ENCODE measurements at places on chromosomes 12 and 14.

DNA sequence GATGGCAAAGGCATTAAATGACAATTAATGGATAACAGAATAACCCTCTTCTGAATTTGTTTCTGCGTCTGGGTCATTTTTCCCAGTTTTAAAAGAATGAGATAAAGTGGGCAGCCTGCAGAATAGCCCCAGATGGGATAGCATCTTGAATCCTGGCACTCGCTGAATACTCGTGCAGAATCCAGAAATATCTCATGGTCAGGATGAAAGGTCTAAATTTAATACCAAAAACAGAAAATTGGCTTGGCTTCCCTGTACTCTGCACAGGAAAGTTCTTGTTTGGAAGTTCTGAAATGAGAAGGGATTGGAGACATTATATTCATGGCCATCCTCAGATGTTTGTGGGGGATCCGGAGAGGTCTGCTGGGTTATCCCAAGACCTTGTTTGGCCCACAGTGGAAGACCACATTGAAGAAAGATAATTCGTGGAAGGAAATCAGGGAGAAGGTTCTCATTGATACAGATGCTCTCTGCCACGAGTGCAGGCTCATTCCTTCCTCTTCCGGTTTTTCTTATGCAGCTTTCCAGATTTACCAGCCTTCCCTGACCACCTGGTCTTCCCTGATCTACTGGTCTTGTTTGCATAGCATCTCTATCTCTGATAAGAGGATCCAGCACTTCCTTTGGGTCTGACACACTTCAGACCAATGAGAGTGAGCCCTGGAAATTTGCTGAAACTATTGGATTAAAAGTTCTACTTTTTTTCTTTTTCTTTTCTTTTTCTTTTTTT lies 6.0 kb upstream of the IFT81 start:
- no peak for DNase-seq

DNA sequence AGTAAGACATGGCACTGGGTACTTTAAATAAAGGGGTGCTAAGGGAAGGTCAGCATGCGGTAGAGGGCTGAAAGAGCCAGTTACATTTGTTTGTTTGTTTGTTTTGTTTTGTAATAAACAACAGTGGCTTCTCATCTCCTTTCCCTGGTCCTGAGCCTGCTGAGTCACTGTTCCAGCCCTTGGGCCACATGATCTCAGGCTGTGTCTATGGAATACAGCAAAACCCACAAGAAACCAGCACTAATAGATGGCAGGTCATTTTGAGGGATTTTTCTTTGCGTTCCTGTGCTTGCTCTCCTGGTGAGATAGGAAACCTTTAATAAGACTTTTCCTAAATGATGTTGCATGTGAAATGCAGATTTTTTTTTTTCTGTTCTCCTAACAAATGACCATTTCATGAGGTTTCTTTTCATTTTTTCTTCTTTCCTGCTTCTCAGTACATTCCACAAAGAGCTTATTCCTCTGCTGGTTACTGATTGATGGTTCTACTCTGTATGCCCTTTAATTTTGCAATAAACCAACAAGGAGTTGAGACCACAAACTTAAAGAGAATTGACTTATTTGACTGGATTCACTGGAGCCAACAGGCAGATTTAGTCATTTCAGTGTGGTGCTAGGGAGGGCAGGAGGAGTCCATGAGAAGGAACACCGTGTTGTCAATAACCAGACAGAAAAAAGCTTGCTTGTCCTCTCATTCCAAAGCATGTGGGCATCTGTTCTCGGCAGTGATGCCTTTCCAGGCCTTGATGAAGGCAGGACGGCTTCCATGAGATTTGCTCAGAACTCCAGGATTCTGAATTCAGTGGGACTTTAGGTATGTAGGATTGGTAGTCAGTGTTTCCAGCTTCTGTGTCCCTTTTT lies 459.2 kb downstream of the RAD51B start:
- no peak for DNase-seq

DNA sequence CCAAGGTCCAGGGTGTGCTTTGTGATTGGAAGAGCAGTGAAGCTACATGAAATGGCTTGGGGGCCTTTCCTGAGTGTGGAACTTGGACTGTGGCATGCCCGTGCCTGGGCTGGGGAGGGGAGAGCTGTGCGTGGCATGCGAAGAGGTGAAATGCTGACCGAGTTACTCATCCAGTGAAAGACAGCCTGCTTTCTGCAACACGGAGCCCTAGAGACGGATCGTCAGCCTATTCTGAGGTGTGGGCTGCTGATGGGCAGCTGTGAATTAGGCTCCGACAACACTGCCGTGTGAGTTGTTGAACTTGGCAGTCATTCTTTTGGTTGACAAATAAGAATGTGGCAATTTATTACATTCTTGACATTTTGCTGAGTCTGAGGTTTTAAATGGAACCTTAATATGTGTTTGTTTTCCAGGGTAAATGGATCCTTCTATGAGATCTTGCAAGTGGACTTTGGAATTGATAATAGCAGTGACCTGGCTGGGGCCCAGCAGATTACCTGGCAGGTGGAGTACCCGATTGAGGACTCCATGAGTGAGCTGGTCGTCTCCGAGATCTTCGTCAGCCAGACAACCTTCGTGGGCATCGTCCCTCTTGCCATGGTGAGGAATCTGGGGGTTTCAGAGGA lies 453.9 kb downstream of the AACS start:
- DNase-seq: no peak

DNA sequence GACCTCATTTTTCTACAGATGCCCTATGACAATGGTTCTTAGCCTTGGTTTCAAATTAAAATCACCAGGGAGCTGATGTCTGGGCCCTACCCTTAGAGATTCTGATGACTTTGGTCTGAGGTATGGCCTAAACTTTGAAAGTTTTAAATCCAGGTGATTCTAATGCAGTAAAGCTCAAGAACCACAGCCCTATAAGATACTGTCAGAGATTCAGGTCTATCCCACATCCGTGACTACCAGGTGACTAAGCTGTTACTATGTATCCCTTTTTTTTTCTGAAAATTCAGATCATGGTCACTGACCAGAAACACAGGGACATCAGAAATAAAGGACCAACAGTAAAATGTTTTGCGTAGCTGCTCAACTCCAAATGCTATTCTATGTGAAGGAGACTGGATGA lies 148.8 kb upstream of the BMP4 start:
- DNase-seq: no peak

- DNase-seq: no peak
Observed at GRCh38 chr12:96130396-96131059, 63.6 kb upstream of the ELK3 start.

GRCh38 chr12:7102582-7102981 lies 6.4 kb downstream of the C1RL start:
- DNase-seq: no peak

DNA sequence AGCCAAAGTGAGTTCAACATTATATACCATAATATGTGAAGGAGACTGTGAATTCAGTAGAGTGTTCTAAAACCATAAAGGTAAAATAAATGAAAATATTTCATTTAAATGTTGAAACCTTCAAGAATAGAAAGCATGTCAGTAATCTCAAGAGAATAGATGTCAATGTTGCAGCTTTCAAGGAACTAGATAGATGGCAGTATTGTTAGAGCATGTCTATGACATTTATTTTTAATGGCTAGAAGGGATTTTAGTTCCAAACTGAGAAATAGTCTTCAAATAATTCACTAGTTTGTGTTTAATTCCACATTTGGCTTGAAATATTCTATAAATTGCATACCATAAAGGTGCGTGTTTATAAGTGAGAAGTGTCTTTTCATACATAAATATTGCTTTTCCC lies 326.5 kb downstream of the FLRT2 start:
- DNase-seq: no peak

DNA sequence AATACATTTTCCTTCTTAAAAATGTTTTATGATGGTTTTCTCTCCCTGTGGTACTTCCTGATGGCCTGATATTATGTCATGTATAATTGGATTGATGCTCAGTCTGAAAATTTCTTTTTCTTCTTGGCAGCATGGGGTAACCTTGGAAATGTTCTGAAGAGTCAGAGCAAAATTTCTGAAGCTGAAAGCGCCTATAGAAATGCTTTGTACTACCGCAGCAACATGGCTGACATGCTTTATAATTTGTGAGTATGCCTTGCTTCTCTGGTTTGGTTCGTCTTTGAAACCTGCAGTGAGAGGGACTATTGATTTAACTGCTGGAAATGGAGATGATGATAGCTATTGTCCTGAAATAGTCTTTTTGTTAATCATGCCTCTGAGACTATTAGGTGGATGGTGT lies 243.6 kb downstream of the TMTC2 start:
- no peak for DNase-seq

DNA sequence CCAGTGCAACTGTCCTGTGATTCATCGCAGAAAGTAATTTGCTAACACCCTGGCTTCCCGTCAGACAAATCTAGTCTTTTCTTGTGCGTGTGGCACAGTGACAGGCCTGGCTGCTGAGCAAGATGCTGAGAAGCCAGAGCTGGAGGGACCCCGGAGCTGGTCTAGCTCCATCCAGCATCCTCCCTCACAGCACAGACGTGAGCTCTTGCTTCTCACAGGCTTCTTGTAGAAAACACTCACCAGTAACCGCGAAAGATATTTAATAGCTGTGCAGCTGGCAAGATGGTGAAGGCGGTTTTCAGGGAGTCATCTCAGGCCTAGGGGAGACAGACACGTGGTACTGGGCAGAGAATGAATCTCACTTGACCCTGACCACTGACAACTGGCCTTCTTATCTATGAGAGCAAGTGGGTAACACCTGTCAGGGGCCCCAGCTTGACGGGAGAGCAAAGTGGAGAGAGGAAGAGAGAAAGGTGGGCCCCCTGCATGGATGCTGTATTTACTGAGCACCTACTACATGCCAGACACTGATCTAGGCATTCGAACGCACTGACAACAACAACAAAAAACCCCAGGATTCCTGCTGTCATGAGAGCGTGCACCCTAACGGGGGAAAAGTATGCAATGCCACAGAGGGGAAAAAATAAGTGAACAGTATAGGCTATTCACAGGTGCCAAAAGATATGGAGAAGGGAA lies 63.3 kb downstream of the CCDC88C start:
- DNase-seq: no peak

GRCh38 chr14:26190646-26191045 lies 407.2 kb downstream of the NOVA1 start:
- no peak for DNase-seq

DNA sequence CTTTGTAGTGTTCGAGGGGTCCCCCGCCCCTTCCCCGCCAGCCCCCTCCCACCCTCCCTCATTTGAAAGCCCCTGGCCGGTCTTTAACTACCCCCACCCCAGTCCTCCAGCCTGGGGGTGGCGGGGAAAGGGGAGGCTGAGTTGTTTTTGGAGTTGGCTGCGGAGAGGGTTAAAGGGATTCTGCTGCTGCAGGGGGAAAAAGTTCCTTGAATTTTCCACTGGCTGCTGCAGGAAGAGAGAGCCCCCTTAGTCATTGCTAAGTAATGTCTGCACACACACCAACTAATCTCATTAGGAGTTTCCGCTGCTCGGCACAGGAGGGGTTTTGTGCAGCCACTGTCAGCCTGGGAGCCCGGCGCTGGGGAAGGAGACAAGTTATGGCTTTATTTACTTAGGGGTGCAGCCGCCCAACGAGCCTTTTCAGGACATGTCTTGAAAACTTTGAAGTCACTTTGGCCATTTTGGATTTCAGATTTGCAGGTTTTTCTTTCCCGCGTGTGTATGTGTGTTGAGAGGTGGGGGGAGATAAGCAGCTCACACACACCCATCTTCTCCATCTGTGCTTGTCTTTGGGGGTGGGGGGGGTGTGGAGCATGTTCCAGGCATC lies 1.8 kb downstream of the ELK3 start:
- no peak for DNase-seq

DNA sequence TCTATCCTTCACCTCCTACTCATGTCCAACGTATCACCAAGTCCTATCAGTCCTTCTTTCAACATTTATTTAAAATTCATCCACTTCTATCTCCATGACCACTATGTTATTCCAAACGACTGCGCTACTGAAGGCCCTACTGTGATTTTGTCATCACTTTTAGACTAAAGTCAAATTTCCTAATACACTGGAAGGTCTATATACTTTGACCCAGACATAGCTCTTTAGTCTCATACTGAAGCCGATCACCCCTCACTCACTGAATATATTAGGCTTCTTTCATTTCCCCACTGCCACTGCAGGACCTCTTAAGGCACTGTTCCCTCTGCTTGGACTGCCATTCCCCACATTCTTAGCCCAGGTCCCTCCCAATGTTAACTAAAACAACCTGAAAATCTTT lies 25.6 kb downstream of the SLC38A4 start:
- no peak for DNase-seq

- DNase-seq: no peak
Observed at GRCh38 chr12:27824126-27824842, 44.2 kb upstream of the MANSC4 start.

DNA sequence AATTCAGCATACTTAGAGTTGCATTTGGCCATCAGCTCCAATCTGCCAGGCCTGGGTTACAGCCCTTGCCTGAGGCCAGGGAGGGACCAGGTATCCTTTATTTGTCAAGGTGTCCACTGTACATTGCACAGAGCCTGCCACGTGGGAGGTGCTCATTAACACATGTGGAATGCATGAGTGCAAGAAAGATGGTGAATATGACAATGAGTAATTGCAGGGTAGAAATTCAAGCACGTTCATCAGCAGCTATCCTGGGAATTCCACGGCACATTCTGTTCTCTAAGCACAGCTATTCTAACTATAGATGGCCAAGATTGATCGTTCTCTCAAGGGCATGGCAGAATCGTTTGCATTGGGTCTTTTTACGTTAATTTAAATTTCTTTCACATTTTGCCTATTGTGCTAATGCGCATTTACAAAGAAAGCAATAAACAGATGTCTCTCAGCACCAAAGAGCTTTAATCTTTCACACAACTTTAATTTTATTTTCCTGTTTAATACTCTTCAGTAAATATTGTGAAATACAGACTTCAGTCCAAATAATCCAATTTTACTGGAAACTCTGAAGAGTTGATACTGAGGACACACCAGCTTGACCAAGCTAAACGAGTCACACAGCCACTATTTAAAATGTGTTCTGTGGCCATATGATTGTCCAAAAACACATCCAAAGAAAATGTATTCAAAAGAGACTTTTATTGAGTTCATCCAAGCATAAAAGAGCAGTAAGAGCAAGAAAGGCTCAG lies 1025.7 kb upstream of the TMEM132C start:
- no peak for DNase-seq

GRCh38 chr12:2439332-2440100 lies 355.3 kb upstream of the FKBP4 start:
- DNase-seq: no peak

DNA sequence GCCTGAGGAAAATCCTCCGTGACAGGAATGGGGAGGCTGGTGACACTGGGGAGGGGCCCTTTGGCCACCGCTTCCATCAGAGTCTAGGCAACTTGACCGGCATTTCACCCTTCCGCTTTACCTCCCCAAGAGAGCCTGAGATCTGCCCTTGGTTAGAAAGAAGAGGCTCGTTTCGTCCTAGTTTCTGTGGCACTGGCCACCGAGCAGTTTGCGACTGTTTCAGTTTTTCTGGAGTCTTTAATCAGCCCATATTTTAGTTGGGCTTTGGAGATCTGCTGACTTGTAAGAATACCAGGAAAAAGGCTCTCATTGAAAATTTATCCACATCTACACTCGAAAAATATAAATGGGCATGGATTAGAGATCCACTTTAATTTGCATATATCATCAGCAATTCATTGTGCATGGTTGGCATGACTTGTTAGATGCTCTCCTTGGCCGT lies 414 bp upstream of the ANKS1B start:
- DNase-seq: no peak

Data from SIG-M5 (cell line).